B cell (primary cell): ENCODE measurements at places on chromosomes 6 and 20. TPM values are rescaled to one million over a fixed set of nuclear protein-coding genes. Genes with fewer than 3 reads are reported as not detected.
A peak's percentile ranks its signal among the peaks of the same experiment; 100 is the strongest.

DNA sequence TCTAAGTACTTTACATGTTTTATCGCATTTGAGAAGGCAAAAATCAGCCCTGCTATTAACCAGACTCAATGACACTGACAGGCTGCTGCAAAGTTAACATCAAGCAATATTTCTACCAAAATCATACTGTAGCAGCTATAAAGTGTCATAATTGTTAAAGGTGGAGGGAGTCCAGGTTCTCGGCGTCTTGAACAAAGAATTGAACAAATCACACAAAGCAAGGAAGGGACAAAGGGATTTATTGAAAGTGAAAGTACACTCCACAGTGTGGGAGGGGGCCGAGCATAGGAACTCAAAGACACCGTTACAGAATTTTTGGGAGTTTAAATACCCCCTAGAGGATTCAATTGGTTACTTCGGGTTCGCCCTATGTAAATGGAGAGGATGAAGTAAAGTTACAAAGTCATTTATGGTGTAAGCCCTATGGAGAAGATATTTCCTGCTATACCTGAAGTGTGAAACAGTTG is 12.9 kb upstream of the ZNF391 start:
- H3K4me3 ChIP-seq: no peak overlapping the region
- H3K36me3 ChIP-seq: no peaks in the 10 kb centered on the region
- H3K27me3 ChIP-seq: no peaks in the 10 kb centered on the region
- peaks cover 8% of the 10 kb centered on the region for H3K4me1 ChIP-seq
- no peak overlapping the region for H3K27ac ChIP-seq

- no peaks in the 10 kb centered on the region for H3K27me3 ChIP-seq
- H3K4me1 ChIP-seq: no peaks in the 10 kb centered on the region
- H3K36me3 ChIP-seq: no peaks in the 10 kb centered on the region
- DNase-seq: no peak
- no peak overlapping the region for H3K27ac ChIP-seq
- no peak overlapping the region for H3K4me3 ChIP-seq
These were observed 440.1 kb upstream of the ADGRB3 start for GRCh38 chr6:68194846-68195478.

- H3K27me3 ChIP-seq: no peaks in the 10 kb centered on the region
- H3K4me3 ChIP-seq: no peak overlapping the region
- no peaks in the 10 kb centered on the region for H3K4me1 ChIP-seq
- H3K27ac ChIP-seq: no peak overlapping the region
- DNase-seq: no peak
These were observed 26.2 kb upstream of the HDAC2 start for GRCh38 chr6:113997116-113997515.

DNA sequence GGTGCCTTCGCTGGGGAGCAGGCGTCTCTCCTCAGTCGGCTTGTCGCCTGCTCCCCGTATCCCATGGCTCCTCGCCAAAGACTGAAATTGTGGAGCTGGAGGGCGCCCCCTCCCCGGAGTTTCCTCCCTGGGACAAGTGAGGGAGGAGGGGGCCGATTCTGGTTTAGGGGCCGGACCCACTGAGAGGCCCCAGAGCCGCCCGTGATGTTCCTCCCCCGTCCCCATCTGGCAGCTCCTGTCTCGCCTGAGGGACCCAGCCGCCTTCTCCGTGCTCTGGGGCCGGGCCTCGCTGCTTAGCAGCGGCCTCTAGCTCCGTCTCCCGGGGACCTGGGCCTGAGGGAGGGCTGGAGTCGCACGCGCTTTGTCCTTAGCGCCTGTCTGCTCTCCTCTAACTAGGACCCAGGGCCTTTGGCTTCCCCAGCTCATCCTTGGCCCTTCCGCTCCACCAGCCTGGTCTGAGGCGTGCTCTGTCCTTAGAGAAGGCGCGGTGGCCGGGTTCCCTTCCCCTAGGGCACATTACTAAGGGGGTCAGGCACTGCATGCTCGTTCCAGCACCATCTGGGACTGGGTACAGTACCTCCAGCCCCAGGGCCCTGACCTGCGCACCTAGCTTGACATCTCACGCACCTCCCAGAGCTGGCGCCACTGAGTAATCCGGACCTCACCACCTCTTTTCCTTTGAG is 29.7 kb downstream of the SLC12A5 start:
- H3K27me3 ChIP-seq: peaks cover 42% of the 10 kb centered on the region
- DNase-seq: peak; percentile 39
- H3K36me3 ChIP-seq: peaks cover 30% of the 10 kb centered on the region
- no peak overlapping the region for H3K4me3 ChIP-seq

DNA sequence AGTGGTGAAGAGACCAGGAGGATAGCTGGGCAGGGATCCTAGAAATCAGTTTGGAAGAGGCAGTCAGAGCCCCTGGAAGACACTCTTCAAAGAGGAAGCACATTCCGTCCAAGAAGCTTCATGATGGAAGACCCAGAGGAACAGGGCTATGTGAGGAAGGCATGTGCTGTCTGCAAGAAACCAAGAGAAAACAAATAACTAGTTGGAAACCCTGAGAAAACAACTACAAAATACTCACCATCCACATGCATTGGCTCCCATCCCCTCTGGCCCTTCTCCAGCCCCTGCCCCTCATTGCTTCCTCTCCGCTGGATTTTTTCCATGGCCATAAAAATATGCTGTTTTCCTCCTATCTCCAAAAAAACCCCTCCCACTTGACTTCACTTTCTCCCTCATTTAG is 40.9 kb upstream of the SMOC2 start:
- H3K4me1 ChIP-seq: no peaks in the 10 kb centered on the region
- H3K27ac ChIP-seq: no peak overlapping the region
- DNase-seq: no peak
- no peaks in the 10 kb centered on the region for H3K36me3 ChIP-seq

The POM121L2 gene
- not detected in 2 replicates for total RNA-seq

- H3K27me3 ChIP-seq: no peaks in the 10 kb centered on the region
- no peak overlapping the region for H3K27ac ChIP-seq
- no peaks in the 10 kb centered on the region for H3K4me1 ChIP-seq
- DNase-seq: no peak
These were observed 472.6 kb upstream of the SULF2 start for GRCh38 chr20:48257833-48258232.

The CD40 gene
- total RNA-seq: 206 and 210 TPM in 2 replicates

The HTR1E gene
- not detected in 2 replicates for total RNA-seq
